ENCODE measurements at places on chromosomes 13 and 19.

DNA sequence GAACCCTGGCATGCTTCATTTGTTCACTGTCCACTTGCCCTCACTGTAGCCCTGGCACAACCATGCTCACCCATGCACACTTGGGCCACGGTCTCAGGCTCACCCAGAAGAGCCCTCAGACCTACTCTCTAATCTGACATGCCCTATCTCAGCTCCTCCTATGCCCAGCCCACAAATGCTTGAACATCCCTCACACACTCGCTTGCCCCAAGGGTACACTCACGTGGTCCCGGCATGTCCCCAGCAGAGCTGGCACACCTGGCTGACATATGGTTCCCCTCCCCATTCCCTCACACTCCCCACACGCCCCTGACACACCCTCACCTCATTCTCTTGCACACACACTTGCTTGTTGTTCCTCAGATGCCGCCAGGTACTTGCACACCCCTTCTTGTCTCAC, 55.7 kb downstream of the MAP4K1 start:
- DNase-seq, result no peak

DNA sequence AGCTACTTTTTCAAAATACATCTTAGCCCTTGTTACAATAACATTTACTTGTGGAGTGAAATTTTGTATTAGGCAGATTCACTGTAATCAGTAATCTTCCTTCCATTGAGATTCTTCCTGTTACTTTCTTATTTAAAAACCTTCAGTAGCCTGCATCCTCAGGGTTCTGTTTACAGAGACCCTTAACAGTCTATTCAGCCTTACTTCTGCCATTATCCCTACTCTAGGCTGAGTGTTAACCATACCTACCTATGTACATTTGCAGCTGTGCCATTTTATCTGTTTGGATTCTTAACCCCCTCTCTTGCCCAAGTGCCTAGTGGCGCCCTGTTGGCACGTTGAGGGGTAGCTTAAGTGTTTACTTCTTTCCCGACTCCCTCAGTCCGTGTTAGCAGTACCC, 71.9 kb downstream of the LRCH1 start:
- no peak for DNase-seq

DNA sequence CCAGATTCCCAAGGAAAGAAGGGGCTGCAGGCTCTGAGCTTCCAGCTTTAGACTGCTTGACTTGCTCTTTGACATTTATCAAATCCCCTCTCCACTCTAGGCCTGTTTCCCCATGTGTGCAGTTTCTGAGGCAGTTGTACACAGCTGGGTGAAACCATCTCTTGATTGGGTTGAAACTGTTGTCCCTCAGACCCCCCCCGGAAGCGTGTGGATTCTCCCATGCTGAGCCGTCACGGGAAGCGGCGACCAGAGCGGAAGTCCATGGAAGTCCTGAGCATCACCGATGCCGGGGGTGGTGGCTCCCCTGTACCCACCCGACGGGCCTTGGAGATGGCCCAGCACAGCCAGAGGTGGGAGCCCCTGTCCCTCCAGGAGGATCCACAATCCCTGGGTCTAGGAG, 19.7 kb downstream of the BRSK1 start:
- no peak for DNase-seq

- DNase-seq, result no peak
These were observed 2.0 kb downstream of the RPL36 start for GRCh38 chr19:5691822-5692722.

GRCh38 chr19:29497686-29498436, 27.9 kb upstream of the VSTM2B start:
- DNase-seq, result no peak

- DNase-seq, result no peak
These were observed 729.0 kb downstream of the PCDH9 start for GRCh38 chr13:66501181-66501580.

DNA sequence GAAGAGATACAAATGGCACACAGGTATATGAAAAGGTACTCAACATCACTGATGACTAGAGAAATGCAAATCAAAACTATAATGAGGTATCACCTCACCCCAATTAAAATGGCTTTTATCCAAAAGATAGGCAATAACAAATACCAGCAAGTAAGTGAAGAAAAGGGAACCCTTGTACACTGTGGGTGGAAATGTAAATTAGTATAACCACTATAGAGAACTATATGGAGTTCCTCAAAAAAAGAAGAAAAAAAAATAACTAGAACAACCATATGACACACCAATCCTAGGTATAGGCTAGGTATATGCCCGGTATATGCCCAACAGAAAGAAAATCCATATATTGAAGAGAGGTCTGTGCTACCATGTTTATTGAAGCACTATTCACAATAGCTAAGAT, 150.9 kb downstream of the VWA8 start:
- DNase-seq, result no peak

DNA sequence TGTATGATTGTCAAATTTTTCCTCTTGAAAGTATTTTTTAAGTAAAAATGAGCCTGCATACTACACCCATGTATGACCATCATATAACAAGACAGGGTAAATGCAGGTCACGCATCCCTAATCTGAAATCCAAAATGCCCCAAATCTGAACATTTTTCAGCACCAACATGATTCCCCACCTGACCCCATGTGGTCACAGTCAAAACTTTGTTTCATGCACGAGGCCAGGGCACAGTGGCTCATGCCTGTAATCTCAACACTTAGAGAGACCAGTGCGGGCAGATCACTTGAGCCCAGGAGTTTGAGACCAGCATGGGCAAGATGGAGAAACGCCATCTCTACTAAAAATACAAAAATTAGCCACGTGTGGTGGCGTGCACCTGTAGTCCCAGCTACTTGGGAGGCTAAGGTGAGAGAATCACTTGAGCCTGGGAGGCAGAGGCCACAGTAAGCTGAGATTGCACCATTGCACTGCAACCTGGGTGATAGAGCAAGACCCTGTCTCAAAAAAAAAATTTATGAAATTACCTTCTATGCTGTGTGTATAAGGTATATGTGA, 63.7 kb upstream of the NPAS1 start:
- no peak for DNase-seq

- DNase-seq, result no peak
These were observed 3.8 kb downstream of the RPL13A start for GRCh38 chr19:49491030-49491803.

DNA sequence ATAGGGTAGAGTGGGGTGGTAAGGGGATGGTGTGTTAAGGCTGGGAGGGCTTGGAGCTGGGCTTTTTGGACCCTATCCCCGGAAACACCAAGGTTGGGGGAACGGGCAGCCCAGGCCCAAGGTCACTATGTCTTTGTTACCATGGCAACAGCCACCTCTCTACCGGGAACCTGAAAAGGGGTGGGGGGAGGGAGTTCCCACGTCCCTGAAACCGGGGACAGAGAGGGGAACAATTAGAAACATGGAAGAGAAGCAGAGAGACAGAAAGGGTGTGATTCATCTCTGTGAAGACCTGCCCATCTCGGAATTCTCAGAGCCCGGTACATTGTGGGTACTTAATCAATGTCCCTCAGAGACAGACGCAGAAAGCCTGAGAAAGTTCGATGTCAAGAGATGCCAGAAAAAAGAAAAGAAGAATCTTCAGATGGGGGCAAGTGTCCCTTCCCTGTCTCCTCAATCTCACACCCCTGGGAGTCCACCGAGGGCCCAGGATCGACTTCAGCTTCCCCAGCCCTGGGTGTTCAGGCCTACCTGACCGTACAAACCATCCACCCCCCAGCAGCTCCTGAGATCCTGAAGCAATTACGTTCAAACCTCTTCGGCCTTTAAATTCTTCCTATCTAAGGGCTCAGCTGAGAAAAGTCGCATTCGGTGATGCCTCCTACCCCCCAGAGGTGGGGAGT, 6.8 kb upstream of the LRFN1 start:
- DNase-seq, result no peak

- no peak for DNase-seq
These were observed 48.3 kb upstream of the URI1 start for GRCh38 chr19:29893606-29894284.
